Fibroblast of upper back skin (primary cell): ENCODE measurements at places on chromosomes 2 and 18.
A peak's percentile ranks its signal among the peaks of the same experiment; 100 is the strongest.

DNA sequence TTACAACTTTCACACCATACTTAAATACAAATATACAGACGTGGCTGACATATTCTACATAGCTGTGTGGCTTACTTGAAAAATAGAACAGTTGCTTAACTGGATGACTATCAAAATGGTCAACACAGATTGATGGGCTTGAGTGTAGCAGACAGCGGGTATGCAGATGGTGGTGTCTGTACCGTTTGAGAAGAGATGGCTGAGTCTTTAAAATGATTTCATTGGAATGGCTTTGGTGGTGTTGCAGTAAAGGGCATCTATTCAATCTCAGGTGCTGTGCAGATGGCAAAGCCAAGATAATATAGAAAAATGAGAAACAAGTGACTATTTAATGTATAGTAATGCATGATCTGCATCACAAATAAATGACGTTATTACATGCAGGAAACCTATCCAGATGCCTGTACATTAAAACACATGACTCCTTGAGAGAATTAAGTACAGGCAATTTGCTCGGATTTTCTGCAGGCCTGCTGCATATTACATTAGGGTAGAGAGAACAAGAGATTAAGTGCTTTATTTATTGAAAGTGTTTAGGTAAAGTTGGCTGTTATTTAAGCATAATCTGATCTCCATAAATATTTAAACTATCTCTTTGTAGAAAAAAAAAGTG, 68.5 kb downstream of the AGPS start:
- peak; percentile 18 for DNase-seq

DNA sequence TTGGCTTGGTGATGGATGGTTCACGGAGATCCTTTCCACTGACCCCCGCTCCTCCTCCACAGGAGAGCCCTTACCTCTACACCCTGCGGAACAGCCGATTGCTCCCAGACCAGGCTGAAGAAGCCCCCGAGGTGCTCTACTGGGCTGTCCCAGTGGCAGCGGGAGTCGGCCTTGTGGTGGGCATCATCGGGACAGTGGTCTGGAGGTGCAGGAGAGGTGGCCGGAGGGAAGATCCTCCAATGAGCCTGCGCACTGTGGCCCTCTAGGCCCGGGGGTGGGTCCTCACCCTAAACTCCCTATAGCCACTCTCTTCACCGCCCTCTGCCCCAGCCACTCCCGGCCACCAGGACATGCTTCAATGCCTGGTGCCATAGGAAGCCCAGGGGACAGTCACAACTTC, 108.8 kb upstream of the PPP1CB start:
- no peak for DNase-seq

DNA sequence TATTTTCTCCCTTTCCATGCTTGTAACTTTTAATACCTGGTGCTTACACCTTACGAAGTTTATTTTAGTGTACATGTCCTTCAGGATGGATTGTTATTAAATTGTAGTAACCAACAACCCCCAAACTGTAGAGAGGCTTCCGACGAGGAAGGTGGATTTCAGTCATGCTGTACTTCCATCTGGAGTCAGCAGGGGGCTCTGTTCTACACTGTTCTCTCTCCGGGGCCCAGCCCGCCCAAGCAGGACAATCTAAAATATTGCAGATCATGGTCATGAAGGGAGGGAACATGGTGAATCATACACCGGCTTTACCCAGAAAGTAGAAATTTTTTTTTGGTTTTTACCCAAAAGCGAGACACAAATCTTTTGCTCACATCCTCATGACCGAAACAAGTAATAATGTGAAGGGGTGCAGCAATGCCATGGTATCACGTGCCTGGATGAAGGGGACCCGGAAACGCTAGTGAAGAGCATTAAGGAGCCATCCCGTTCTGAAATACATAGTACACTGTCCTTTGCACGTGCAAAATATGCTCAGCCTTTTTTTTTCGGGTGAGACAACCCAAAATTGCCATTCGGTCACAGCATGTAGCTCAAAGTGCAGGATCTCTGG, 884.8 kb downstream of the EPHA4 start:
- peak; percentile 71 for DNase-seq

DNA sequence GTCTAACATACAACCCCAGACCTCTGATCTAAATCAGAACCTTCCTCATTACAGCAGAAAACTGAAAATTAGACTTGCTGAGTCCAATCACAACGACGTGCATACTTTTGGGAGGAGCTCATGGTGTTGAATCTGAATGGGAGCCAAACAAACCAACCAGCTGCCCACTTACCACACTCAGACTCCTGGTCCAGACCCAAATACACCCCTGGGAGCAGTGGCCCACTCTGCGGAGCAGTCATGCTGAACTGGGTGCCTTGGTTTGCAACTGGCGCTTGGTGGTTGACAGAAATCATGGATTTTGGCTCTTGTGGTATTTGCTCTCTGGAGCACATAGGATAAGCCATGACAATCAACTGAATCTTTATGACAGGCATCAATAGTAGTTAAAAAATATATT, 253.6 kb upstream of the TNP1 start:
- no peak for DNase-seq

- DNase-seq, result no peak
Observed at GRCh38 chr18:5895876-5896740, 786 bp upstream of the TMEM200C start.

GRCh38 chr2:55134316-55134706, 84.1 kb upstream of the RTN4 start:
- no peak for DNase-seq

- DNase-seq, result no peak
Observed at GRCh38 chr2:58862244-58862643, 621.1 kb upstream of the FANCL start.

DNA sequence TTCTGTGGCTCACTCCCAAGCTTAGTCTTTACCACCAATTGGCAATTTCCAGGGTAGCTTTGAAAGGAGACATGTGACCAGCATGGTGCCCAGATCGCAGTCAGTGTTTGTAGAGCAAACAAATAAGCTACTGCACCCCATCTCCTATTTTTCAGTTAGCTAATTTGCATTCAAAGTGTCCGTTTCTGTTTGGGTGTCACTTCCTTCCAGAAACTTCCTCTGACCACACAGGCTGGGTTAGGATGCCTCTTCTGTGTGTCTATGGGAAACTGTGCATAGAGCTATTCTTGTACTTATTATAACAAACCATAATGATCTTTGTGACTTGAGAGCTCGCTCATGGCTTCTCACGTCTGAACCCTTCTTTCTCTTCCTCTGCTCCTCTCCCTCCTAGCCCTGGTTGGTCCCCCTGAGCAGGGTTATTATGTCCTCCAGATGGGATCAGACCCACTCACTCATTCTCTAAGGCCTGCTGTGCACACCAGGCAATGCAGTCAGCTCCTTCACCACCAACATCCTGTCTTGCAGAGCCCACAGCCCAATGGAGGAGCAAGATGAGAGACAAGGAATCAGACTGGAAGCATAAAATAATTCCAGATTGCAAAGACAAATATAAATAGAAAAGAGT, 101.2 kb upstream of the ALK start:
- no peak for DNase-seq

DNA sequence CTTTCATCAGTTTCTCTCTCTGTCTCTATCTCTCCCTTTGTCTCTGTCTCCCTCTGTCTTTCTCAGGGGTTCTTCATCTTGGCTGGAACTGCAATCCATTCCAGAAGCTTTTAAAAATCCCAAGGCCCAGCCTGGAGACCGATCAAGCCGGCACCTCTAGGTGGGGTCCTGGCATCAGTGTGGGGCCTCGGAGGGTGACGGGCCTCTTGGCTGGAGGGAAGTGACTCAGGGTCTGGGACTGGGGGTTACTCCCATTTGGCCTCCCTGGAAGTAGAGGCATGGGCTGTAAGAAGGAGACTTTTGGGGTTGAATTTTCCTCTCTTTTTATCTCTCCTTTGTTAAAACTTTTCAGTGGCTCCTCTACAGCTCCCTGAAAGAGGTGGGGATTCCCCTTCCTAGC, 52.8 kb upstream of the OTOF start:
- DNase-seq, result peak; percentile 75

DNA sequence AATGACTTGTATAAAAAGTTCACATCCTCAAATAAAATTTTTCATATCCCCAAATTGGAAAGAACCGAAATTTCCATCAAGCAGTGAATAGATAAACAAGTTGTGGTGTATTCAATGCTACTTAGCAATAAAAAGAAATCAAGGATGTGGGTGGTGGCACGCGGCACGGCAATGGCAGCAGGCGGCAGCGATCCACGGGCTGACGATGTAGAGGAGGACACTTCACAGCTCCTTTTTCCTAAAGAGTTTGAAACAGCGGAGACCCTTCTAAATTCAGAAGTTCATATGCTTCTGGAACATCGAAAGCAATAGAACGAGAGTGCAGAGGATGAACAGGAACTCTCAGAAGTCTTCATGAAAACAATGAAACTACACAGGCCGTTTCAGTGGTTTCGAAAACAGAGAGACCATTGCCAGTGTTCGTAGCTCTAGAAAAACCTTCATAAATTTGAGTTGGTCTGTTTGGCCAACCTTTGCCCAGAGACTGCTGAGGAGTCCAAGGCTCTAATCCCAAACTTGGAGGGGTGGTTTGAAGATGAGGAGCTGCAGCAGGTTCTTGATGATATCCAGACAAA, 9.8 kb upstream of the IL36A start:
- DNase-seq, result no peak

DNA sequence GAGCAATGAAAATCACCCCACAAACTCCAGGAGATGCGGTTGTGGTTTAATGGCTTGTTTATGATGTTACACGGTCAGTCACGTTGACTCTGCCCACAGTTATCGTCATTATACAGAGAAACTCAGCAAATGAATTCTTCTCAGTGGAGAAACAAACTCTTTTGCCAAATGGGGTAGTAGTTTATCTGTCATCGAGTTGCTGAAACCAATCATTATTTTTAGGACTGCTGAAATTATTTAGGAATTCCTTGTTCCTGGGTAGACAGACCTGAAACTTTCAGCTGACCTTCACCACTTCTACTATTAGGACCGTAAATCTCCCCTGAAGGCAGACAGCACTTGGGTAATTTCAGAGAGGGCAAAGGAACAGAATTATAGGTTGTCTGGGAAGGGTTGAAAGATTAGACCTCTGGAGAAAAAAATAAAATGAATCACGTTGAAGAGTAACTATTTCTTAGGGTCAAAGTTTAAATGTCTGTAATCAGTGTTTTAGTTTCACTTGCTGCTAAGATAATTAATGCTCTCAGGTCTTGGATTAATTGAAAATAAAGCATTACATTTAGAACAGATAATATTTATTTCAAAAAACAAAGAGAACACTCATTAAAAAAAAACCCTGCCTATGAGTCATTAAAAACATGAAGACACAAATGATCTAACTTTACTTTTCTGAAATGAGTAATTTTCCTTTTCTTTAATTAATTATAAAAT, 52.1 kb upstream of the LYPD6 start:
- DNase-seq, result peak; percentile 26

DNA sequence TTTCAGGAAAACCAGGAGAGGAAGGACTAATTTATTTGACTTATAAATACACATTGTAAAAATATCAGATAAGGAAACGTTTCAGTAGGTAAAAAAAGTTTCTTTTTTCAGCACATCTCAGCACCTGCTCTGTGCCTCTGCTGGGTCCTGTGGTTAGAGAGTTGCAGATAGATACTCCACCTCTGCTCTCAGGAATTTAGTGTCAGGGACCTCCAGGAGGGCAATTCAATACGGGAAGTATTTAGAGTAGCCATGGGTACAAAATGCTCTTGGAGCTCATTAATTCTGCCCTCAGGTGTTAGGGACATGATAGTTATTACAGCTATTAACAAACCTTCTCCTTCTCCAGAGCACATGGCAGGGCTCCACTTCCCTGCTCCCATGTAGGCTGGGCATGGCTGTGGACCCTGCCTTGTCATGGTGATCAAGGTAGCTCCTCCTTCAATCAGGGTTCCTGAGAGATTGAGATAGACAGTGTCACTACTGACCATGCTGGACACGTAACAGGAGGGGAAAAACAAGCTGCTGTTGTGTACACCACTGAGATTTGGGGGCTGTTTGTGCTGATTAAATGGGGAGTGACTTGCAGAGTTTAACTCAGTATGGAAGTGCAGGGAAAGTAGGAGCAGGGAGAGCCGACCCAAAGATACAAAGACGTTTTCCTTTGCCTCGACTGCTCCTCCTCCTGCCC, 185.6 kb upstream of the COPS8 start:
- no peak for DNase-seq

DNA sequence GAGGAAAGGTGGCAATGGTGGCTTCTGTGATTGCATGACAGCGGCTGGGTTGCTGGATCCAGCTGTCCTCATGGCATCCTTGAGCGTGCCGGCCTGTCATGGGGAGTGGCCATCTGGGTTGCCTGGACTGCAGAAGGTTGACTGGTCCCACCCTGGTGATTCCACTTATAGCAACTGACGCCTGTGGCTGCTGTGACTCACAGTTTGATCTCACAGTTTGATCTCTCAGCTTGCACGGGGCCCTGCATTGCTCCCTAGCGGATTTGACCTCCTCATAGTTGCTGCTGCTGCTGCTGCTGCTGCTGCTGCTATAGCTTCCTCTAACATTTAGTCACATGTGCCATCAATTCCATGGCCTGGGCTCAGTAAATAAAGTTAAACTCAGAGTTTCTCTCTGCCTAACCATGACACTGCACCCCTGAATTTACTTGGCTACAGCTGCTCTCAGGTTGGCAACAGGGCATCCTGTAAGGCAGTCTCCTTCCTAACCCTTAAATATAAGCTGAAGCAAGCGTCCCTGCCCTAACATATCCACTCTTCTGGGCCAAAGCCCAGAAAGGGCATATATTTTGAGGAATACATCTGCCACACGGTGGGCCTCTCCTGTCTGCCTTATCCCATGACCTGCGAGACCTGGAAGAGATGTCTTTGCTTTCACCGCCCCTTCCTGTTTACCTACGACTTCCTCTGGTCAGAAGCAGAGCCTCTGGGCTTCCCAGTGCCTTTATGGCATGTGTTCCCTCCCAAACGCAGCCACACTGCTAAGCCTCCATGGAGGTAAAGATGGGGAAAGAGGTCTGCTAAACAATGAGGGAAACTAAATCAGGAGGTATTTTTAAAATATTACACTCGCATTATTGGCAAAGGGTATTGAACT, 37.8 kb upstream of the CCDC150 start:
- peak; percentile 88 for DNase-seq

DNA sequence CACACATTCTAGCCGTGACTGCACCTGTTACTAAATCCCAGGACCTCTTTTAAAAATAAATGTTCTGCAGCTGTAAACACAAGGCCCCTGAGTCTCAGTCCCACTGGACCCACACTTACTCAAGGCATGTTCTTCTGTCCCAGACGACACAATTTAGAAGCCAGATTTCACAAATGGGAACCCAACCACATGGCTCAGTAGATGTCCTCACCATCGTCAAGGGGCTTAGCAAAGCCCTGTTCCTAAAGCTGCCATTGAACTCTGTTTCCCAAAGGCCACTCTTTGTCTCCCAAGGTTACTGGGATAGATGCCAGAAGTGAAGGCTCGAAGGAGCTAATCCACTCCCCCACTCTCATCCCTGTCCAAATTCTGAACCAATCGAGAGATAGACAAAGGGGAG, 301.0 kb downstream of the GALR1 start:
- no peak for DNase-seq

DNA sequence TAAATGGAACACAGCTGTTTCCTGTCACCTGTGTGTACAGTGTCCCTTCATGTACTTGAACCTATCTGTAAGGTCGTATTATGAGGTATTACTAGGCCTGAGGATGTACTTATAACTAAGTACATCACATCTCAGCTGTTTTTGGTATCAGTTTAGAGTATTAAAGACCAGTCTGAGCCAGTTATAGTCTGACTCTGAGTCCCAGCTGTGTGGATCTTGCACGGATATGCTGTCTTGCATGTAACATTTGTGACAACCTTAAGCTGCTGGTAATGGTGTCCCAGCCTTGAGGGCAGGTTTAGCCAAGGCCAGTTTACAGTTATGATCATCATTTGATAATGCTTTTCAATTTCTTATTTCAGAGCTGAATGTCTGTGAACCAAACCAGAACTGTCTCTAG, 496.3 kb downstream of the SLC4A3 start:
- no peak for DNase-seq

GRCh38 chr2:84768840-84769239, 112.0 kb downstream of the TRABD2A start:
- no peak for DNase-seq
